ENCODE measurements at places on chromosomes 4 and X.

GRCh38 chrX:43809463-43809862, 72.8 kb downstream of the MAOB start:
- DNase-seq, result no peak

- DNase-seq, result no peak
Measured at GRCh38 chr4:119053997-119054396, 81.6 kb upstream of the MYOZ2 start.

GRCh38 chr4:172153719-172154118, 340.5 kb downstream of the GALNTL6 start:
- DNase-seq, result no peak

- no peak for DNase-seq
Measured at GRCh38 chr4:26217961-26218676, 102.7 kb upstream of the RBPJ start.

DNA sequence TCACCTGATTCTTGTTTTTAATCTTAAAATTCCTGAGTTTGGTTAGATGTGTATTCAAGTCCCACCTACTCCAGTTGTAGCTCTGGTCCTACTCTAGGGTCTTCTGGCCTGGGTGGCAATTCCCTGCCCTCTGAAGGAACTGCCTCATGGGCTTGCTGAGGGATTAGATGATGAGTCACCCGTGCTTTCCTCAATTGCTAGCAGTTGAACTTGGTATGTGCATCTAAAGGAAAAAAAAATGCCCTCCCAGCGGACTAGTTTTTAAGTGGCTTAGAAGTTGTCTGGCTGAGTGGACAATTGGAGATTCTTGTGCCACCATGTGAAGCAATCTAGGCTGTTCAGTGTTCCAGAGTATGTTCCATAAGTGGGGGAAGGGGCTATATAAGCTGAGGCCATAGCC, 127.0 kb downstream of the CCNG2 start:
- DNase-seq, result no peak

GRCh38 chrX:55098691-55099090, 9.9 kb downstream of the PAGE2 start:
- no peak for DNase-seq

GRCh38 chrX:118383120-118383519, 37.2 kb downstream of the WDR44 start:
- DNase-seq, result no peak

DNA sequence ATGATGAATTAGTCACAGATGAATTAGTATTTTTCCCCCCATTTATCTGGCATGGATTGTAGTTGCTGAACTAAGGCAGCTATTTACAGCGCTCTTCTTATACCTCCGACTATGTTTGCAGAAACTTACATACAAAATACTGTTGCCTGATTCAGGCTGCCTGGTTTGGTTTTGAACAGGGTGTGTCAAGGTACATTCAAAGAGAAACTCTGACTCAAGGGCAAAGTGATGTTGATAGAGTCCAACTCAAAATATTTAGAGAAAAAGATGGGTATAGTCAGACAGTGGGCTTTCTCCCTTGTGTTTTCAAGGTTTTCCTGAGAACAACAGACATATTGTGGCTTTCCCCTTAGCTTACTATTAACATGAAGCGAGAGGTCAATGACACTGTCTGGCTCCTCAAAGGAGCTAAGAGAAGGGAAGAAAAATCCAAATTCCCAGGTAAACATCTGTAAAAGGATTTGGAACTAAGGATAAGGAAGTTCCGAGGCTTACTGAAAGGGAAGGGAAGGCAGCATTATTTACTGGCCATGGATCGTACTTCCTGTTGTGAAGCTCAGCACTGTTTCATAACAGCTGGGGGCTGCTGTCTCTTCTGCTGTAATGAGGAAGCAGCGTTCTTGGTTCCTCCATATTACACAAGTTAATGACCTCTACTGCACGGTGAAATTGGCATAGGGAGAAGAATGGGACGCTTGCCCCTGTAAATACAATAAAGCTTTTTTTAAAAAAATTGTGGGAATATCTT, 30.9 kb downstream of the FAM9C start:
- no peak for DNase-seq

GRCh38 chr4:170015285-170015684, 10.9 kb downstream of the MFAP3L start:
- no peak for DNase-seq

- no peak for DNase-seq
Measured at GRCh38 chr4:13137390-13137789, 346.8 kb downstream of the RAB28 start.

GRCh38 chr4:11514779-11515419, 86.2 kb upstream of the HS3ST1 start:
- no peak for DNase-seq

GRCh38 chr4:6217716-6218381, 17.5 kb upstream of the JAKMIP1 start:
- DNase-seq, result no peak

- DNase-seq, result no peak
Measured at GRCh38 chr4:31071508-31072486, 351.6 kb downstream of the PCDH7 start.

- no peak for DNase-seq
Measured at GRCh38 chrX:8773117-8773516, 28.1 kb downstream of the FAM9A start.

GRCh38 chr4:110620691-110621327, 2.1 kb downstream of the PITX2 start:
- no peak for DNase-seq

DNA sequence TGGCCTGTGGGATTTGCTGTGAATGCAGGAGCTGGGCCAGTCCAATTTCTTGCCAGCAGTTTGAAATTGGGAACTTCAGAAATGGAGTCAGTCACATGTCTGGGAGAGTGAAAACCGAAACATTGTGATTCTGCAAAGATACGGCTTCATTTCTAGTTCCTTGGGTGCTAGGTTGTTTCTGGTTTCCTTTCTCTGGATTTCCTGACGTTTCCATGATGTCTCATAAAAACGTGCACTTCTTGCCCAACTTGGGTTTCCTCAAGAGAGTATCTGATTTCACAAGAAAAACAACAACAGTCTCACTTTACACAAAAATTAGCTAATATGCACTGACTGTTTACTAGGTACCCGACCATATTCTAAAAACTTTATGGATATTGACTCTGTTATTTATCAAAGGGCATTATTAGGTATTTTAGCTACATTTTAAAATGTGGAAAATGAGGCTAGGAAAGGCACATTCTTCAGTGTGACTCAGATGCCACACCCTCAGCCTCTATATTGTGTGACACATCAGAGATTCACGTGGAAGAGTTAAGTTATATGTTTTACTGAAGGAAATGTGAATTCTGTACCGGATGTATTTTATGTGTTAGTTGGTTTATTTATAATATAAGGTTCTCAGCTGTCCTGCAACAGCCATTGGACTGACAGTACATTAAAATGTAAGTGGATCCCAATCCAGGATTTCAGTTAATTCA, 225.0 kb upstream of the PUDP start:
- DNase-seq, result no peak

DNA sequence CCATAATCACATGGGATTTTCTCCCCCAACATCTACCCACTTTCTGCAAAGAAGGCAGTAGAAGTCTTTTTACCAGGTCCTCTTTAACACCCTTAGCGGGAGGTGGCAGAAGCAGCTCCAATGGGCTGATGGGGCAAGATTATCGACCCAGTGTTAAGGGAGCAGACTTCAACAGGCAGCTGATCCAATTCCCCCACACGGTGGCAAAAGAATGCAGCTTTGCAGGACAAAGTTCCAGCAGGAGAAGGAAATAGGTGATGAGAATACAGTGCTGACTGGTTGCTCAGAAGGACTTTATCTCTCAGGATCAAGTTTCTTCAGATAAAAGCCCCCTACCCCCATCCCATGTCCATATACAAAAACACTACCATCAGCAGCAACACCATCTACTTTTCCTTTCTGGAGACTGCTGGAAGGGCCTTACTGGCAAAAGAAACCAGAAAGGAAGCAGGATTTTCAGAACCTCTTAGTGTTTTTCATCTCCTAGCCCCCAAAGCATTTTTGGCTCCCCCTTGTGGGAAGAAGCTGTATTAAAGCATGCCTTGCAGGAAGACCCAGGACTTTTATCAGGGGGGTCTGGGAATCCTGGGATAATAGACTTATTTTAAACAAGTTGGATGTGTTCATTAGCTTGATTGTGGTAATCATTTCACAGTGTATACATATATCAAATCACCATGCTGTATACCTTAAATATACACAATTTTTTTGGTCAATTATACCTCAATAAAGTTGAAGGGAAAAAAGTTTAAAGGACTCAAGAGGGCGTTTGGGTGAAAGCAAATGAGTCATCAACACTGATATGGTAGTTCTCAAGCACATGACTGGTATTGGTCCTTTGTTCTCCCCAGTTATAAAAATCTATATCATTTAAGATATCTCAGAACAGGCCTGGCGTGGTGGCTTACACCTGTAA, 146.4 kb downstream of the GPC3 start:
- no peak for DNase-seq

DNA sequence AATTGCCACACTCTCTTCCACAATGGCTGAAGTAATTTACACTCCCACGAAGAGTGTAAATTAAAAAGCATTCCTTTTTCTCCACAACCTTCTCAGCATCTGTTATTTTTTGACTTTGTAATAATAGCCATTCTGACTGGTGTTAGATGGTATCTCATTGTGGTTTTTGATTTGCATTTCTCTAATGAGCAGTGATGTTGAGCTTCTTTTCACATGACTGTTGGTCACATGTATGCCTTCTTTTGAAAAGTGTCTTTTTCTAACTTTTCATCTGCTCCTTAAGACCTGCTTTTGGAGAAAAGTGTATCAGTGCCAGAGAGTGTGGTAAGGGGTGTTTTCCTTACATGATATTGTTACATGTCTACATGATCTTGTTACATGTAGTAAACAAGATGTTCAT, 25.7 kb downstream of the GUCY1A1 start:
- DNase-seq, result no peak

DNA sequence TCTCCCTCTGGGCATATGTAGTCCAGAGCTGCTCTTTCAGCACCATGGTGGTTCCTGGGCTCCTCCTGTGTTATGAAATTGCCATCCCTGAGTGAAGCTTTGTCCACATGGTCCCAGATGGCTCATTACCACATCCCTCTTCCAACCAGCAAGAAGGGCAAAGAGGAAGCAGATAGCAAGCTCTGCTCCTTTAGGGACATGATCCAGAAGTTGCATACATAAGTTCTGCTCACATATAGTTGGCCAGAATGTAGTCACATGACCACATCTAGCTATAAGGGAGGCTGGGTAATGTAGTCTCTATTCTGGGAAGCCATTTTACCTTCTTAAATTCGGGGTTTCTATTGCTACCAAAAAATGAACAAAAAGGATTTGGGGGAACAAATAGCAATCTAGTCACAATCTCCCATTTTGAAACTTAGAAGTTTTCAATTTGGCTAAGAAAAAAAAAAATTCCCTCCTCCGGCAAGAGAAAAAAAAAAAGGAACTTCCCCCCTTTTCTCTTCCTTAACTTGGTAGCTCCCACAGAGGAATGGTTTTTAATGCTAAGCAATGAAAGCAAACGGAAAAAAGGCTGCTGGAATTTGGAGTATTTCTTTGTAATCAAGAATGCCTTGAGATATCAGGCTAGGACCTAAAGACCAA, 88.2 kb upstream of the USP9X start:
- no peak for DNase-seq

Measured in stimulated activated CD8-positive, alpha-beta memory T cell treated with anti-CD3 and anti-CD28 coated beads, Interleukin-4, amount 100 ng/mL, for 1 hour (primary cell).